ENCODE measurements at places on chromosomes 7 and 10.

DNA sequence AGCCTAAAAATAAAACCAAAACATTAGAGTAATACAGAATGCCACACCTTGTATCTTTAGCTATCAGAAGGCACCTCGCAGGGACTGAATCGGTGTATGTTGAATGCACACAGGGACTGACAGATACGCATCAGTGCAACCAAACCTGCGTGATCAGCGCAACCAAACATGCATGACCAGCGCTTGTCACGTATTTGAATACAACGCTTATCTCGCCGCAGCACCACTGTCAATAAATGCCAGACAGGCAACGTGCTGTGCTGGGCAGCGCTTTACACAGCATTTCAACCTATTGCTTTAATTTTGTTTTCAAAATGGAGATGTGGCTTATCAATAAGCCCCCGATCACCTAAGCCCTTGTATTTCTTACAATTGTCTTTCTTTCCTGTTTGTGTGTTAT lies 242.4 kb downstream of the SFMBT2 start:
- no peak for DNase-seq

- DNase-seq: no peak
Measured at GRCh38 chr7:55475855-55476803, 96.2 kb downstream of the VOPP1 start.

GRCh38 chr10:64798297-64798696 lies 1277.1 kb downstream of the REEP3 start:
- no peak for DNase-seq

GRCh38 chr7:11437994-11438393 lies 394.0 kb downstream of the THSD7A start:
- peak; percentile 61 for DNase-seq

DNA sequence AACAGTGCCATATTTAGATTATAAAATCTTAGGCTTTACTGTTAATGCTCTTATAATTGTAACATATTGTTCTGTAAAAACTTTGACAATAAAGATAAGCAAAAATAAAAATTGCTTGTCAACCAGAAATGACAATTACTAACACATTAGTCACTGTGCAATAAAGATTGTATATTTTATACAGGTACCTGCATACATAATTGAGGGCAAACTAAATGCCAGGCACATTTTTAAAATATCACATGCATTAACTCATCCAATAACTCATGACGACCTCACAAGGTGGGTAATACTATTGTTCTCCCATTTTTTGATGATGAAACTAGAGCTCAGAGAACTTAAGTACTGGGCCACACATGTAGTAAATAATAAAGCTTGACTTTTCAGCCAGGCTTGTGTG lies 1020.2 kb upstream of the C7orf33 start:
- DNase-seq: no peak

- no peak for DNase-seq
Measured at GRCh38 chr10:113153493-113154102, 203.6 kb downstream of the TCF7L2 start.

- DNase-seq: no peak
Measured at GRCh38 chr7:29140873-29141468, 5.4 kb downstream of the CPVL start.

DNA sequence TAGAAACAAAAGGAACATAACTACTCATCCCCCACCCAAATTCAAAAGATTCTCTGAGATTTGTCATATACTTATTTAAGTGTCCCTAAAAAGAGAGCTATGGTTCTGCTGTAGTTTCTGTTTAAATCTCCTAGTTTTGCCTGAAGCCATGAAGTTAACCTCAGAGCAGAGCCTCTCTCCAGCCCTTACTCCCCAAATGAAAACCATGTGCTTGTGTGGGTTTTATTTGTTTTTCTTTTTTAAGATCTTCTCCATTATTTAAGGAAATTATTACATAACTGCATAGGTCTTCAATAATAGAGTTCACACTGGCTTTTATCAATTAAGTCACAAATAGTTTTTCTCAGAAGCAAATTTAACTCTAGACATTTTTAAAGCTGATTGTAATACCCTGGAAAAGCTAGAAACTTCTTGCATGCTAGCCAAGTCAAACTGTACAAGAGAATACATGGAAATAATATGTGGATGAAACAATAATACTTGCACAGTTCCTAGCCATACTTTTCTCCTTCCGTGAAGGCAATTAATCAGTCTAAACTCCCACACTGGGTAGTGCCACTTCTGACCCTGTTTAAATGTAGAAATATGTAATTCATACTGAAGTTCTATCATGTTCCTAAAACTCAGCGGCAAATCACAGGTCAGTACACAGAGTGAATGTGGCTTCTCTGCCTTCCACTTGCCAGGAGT lies 579.7 kb downstream of the SUGCT start:
- no peak for DNase-seq

GRCh38 chr7:99994819-99995218 lies 19.0 kb upstream of the AZGP1 start:
- DNase-seq: no peak

- DNase-seq: no peak
Measured at GRCh38 chr10:32489901-32490300, 44.0 kb downstream of the CCDC7 start.

- no peak for DNase-seq
Measured at GRCh38 chr10:61108915-61109314, 164.9 kb upstream of the RHOBTB1 start.

DNA sequence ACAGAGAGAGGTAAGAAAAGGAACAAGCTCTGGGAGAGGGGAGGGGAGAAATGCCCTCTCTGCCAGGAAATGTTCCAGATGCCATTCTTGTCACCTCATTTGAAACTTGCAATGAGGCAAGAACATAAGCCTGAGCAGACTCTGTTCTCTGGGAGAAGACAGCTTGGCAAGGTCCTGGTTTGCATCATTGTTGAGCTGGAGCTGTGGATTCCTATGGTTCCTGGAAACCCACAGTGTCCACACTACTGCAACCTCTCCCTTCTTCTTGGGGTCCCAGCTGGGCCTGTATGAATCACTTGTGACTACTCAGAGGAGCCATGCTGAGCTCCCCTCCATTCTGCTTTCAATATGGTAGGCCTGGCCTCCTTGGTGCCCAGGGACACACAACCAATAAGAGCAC lies 60.8 kb upstream of the HECTD2 start:
- peak; percentile 87 for DNase-seq

DNA sequence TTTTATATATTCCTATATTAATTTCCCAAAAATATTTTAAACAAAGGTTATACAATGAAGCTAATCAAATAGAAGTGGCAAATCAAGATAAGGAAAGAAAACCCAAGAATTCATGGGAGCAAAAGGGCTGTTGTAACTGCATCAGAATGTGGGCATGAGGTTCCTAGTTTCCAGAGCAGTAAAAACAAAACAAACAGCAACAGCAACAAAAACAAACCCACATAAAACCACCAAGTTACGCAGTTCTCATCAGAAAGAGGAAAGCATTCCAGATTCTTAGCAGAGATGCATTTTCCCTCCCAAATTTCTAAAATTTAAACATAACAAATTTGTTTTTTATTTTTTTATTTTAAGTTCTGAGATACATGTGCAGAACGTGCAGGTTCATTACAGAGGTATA lies 34.8 kb upstream of the MSMB start:
- no peak for DNase-seq

DNA sequence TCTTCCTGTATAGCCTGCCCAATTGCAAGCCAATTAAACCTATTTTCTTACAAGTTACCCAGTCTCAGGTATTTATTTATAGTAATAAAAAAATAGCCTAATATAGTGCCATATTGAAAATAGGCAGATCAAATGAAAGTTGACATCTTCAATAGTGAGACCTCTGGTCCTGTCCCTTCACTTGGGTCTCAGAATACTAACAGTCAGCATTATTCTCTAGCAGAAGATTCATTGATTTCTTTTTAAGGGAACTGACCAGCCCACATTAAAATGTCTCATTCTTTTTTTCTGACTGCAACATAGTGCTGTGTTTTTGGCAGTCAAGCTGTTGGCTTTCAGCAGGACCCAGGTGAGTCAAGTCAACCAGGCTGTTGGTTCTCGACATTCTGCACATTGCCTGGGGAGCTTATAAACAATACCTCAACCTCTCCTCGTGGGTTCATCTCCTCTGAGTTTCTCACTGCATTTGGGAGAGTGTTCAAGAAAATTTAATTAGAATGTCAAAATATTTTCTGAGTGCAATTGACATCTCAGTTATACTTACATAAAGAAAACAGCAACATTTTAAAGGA lies 109.8 kb downstream of the MKX start:
- no peak for DNase-seq

GRCh38 chr10:104233817-104234216 lies 1.7 kb upstream of the CFAP43 start:
- DNase-seq: no peak

DNA sequence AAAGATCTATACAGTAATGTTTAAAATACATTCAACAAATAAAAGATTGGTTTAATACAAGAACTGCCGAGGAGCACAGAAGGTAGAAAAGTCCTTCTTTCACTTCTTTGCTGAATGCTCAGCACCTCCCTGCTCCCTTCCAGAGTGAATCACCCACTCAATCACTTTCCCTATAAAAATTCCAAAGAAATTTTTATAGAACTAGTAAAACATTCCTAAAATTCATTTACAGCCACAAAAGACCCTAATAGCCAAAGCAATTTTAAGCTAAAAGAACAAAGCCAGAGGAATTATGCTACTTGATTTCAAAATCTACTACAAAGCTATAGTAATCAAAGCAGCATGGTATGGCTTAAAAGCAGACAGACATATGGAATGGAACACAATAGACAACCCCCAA lies 320.9 kb downstream of the PCLO start:
- no peak for DNase-seq
